ENCODE measurements at places on chromosomes 16 and 17.

DNA sequence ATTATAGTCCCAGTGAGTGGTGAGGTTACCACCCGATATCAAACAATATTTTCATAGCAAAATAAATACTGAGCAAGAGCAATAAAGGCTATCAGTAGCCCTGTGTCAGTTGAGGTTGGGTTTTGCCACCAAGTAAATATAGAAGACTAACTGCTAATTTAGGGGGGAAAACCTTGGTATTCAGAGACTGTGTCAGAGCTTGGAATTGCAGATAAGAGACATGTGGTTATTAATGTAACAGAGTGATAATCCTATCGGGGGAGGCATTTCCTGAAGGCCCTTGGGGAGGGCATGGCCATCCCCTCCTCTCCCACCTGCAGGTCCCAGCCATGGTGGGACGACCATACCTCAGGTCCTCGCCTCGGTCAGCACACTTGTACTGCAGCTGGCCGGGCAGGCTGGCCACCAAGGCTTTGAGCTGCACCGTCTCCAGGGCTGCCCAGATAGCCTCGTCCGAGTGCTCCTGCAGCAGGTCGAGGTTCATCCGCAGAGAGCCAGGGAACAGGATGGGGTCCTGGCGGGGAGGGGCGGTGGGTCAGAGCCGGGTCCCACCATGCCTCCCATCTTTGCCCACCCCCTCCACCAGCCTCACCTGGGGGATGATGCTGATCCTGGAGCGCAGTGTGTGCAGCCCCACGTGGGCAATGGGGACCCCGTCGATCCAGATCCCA, 68.9 kb downstream of the ABCC6 start:
- DNase-seq: no peak

DNA sequence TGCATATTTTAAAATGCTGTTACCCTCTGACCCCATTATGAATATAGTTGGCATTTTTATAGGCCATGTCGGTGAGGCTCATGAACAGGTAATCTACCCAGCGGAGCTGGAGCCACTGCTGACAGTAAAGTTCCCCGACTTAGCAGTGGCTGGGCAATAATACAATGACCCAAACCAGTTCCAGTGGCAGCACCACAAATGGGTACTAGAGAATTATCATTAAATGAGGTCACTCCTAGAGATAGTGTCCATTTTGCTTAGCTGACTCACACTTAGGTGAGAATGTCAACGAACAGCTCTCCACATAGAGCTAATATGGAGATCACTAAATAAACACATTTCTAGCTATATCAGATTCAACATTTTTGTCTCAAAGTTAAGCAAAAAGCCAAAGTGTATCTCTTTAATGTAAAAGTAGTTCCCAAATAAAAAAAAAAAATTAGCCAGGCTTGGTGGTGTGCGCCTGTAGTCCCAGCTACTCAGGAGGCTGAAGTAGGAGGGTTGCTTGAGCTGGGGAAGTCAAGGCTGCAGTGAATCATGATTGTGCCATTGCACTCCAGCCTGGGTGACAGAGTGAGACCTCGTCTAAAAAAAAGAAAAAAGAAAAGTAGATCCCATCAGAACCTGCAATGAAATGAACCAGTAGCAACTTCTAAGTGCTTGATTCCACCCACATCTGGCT, 7.4 kb downstream of the MYO1D start:
- DNase-seq: no peak

- DNase-seq: no peak
Observed at GRCh38 chr16:2767891-2768290, 9.2 kb downstream of the ELOB start.

DNA sequence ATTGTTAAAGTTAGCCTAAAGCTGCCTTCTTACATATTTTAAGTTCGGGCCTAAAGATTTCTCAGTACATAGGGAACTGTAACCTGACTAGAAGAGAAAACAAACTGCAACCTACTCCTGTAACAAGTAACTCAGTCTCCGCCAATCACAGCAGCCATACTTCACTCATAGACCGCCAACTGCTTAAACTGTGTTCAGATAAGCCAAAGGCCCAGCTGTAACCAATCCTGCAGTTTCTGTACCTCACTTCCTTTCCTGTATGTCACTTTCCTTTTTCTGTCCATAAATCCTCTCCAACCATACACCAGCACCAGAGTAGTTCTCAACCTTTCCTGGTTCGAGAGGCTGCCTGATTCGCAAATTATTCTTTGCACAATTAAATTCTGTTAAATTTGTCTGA, 41.5 kb downstream of the GLG1 start:
- DNase-seq: no peak

GRCh38 chr17:74759243-74759801, 10.9 kb downstream of the NHERF1 start:
- DNase-seq: no peak

GRCh38 chr16:2720719-2721633, 952 bp upstream of the PRSS27 start:
- peak; percentile 94 for DNase-seq

DNA sequence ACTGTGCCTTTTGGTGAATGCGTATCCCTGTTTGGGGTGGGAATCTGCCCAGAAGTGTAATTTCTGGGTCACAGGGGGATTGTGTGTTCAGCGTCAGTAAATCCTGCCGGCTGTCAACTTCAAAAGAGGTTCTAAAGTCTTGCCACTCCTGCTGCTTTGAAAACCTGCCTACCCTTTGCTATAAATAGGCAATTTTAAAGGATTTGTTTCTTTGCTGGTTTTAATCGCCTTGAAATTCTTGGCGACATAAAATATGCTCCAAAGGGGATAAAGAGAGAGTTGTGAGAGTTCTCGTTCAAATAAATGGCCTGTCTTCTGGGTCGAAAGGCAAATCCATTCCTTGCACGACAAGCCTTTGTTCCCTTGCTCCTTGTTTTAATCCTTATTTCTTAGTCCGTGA, 143.4 kb downstream of the IRF8 start:
- DNase-seq: no peak

- DNase-seq: no peak
Observed at GRCh38 chr16:27270349-27270748, 1.8 kb upstream of the NSMCE1 start.

DNA sequence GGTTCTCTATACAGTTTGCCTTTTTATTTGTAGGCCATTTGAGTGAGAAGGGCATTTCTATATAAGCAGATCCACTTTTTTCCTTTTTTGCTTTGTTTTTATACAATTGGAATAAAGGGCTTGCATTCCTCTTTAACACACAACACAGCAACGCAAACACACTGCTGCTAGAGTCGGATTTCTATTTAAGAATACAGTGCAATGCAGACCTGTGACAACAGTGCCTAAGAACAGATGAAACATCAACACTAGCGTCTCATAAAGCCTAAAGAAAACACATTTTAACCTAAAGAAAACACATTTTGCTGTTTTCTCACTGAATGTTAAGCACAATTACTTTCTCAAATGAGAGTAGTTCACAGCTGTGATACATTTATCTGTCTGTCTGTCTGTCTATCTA, 1141.1 kb downstream of the CDH11 start:
- DNase-seq: no peak

DNA sequence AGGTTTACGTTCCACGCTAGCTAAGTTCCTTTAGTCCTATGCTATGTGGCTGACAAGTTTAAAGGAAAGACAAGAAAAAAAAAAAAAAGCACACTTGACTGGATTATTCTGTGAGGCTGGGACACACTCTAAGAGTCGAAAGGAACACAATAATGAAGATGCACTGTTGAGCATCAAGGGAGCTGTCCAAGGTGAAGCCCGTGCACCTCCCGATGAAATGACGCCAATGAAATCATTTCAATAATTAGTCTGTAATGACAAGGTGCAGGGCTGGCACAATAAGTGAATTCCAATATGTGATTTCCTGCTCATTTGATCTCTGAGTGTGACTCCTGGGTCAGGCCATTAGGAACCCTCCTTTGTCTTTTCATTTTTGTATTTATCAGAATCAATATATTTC, 232.9 kb downstream of the CDH13 start:
- no peak for DNase-seq

GRCh38 chr16:56600398-56600999, 7.9 kb upstream of the MT2A start:
- peak; percentile 73 for DNase-seq

DNA sequence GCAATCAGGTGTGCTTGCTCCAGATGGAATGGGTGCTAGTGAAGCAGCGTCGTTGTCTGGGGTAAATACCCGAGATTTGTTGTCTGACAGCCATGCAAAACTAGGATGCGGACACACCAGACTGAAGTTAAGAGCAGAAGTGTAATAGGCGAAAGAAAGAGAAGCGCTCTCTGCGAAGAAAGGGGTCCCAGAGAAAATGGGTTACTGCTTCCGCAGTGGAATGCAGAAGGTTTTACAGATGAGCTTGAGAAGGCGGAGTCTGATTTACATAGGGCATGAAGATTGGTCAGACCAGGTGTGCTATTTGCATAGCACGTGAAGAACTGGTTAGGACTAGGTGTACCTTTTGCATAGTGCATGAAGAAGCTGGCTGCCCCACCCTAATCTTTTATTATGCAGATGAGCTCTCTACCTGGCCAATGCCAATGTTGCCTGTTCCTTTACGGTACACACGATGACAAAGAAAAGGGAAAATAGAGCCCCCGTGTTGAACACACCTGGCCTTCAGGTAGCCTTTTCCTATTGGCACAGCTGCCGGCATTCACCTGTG, 32.0 kb upstream of the SNN start:
- no peak for DNase-seq

GRCh38 chr16:69157196-69157595, 24.7 kb downstream of the UTP4 start:
- no peak for DNase-seq
